ENCODE measurements at places on chromosomes 2 and 18.

DNA sequence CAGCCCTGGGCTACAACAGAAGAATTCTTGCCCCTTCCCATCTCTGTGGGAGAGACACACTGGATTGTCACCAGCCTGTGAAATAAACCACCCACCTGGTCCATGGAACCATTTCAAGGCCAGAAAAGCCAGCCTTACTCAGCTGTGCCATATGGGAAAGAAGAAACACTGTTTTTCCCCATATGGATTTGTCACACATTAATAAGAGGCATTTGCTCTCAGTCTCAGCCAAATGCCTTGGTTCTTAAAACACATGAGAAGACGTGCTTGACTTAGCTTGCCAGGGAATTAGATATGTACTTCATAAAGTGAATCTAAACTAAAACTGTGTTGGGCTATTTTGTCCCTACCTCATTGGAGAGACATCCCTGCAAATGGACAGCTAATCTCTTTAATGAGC lies 308.6 kb upstream of the TNP1 start:
- DNase-seq, result no peak

DNA sequence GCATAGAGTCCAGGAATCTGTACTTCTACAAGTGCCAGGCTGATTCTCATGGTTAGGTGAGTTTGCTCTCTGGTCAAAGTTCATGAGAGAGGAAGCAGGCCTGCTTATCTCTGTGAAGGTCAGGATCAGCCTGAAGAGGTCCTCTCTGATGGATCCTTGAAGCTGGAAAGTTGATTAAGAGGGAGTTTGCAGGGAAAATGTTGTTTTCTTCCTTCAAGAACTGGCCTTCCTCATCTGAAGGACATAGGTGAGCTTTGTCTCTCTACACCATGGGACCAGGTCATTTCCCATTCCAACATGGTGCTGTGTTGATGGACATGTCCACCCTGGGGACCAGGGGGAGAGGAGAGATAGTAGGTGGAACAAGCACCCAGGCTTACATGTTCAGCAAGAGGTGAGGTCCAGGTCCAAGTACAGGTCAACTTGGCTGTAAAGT lies 14.9 kb downstream of the CCL20 start:
- no peak for DNase-seq

- DNase-seq, result no peak
Measured at GRCh38 chr2:8693157-8693821, 11.4 kb downstream of the ID2 start.

GRCh38 chr2:3212984-3213383 lies 164.6 kb downstream of the EIPR1 start:
- no peak for DNase-seq

GRCh38 chr18:44821924-44822323 lies 141.2 kb downstream of the SETBP1 start:
- no peak for DNase-seq

DNA sequence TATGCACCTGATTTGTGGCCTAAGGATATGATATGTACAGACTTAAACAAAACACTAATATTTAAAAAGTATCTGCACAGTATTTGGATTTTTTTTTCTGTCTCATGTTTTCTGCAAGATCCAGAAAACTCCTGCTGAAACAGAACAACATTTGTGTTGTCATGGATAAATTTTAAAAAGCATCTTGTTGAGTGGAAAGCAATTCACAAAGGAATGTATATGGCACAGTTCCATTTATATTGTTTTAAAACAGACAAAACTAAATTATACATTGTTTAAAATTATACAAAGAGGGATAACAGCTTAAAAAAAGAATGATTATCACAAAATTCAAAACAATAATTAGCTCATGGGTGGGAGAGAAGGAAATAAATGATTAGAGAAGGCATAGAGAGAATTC lies 193.5 kb downstream of the PPP1R1C start:
- no peak for DNase-seq

DNA sequence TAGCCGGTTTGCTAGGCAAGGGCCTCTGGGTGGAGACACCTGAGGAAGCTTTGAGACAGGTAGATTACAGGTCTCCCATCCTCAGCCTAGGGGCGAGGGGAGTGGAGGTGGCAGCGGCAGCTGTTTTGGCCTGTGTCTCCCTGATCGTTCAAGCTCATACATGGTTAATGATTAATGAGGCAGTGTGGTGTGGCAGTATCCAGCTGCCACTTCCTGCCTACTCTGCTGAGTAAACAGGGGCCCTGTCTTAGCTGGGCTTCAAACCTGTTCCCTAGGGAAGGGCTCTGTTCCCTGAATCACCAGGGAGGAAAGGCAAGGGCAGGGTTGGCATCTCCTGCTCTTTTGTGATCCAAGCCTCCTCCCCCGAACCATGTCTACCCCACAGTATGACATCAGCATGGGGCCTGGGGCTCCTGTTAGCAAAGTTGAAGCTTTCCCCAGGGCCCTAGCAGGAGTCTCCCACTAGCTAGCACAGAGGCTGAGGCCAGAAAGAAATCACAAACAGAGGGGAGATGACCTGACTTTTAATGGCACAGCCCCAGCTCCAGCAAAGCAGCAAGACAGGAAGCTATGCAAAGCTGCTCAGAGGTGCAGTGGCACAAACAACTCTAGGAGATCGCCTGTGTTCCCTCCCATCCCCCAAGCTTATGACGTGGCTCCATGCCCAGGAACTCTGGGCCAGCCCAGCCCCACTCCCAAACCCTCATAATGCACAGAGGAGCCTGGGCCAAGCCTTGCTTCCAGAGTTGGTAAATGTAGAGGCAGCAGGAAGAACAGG lies 3.7 kb upstream of the TUBA4B start:
- DNase-seq, result no peak

- DNase-seq, result no peak
Measured at GRCh38 chr2:85702800-85703199, 8.6 kb downstream of the GNLY start.

- no peak for DNase-seq
Measured at GRCh38 chr2:86337244-86337835, at the start of gene REEP1. Gene REEP1, minus strand, starts transcription at chr2:86337626. Its CDS starts 116 bp downstream, at chr2:86337510.

GRCh38 chr18:35672897-35673296 lies 91.4 kb downstream of the GALNT1 start:
- DNase-seq, result no peak

- DNase-seq, result no peak
Measured at GRCh38 chr2:158586491-158586890, 129.7 kb downstream of the PKP4 start.

DNA sequence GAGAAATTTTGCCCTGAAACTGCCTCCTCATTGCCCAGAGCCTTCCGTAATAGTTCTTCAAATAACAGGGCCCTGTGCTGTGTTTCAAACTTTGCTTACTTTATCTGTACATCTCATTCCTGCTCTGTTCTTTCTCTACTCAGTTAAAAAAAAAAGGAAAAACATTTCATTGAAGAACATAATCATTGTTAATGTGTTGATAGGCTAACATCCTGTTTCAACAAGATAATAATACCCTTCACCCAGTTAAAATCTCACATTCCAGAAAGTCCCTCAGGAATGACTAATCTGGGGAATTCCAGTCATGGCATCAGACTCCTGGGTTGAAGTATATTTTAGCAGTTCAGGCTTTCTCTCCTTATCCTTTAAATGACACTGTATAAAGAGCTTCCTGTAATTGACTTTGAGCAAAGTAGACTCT lies 45.6 kb upstream of the ITGAV start:
- no peak for DNase-seq

DNA sequence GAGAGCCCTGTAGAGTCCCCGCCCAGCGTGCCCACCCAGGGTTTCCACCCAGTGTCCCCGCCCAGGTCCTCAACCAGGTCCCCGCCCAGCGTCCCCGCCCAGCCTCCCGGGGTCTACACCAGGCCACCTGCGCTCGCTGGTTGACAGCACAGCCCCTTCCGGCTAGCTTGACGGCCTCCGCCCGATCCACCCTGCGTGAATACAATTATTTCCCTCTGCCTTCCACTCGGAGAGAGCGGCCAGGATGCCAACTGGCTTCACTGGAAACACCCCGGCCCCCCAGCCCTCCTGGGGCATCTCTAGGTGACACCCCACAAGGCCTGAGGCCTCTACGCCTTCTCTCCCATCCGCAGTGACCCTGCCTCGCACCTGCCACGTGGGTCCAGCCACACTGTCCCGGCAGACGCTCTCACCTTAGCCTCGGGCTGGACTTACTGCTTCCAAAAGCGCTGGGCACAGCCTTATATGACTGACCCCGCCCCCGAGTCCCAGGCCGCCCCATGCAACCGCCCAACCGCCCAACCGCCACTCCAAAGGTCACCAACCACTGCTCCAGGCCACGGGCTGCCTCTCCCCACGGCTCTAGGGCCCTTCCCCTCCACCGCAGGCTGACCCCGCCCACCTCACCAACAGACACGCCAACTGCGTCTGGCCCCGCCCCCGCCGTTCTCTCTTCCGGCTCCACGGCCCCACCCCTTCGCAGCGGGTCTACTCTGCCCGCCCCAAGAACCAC lies 188.1 kb downstream of the LAMA1 start:
- no peak for DNase-seq

- DNase-seq, result no peak
Measured at GRCh38 chr2:108909275-108909823, 79.7 kb downstream of the EDAR start.

- no peak for DNase-seq
Measured at GRCh38 chr2:147108548-147108947, 736.3 kb upstream of the ACVR2A start.

DNA sequence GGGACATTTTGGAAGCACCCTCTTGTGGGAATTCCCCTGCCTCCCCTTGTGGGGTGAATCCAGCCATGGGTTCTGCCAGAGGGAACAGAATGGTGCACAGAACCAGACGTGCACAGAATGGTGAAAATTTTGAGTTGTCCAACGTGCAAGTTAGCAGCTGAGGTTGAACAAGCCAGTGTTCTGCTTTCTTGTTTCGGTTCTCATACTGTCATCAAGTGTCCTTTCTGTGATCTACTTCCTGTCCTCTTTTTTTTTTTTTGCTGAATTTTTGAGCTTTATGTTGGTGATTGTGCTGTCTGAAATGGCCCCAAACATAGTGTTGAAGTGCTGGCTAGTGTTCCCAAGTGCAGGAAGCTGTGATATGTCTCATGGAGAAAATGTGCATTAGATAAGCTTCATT lies 21.5 kb upstream of the REEP1 start:
- DNase-seq, result no peak

DNA sequence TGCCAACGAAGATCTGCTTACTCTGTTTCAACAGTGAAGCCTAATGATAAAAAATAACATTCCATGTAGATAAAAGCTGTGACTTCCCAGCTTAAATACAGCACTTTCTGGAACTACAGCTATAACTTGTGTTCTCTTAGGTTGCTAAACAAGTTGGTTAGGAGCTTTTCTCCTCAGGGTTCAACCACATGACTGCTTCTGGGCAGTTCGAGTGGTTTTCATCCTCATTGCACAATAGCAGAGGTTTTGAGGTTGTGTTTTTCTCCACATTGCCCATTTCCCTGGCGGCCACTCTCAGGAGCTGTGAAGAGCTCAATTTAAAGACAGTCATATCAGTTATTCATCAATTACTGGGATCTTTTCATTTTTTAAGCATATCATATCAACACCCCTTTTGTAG lies 102.2 kb upstream of the CYP1B1 start:
- no peak for DNase-seq

DNA sequence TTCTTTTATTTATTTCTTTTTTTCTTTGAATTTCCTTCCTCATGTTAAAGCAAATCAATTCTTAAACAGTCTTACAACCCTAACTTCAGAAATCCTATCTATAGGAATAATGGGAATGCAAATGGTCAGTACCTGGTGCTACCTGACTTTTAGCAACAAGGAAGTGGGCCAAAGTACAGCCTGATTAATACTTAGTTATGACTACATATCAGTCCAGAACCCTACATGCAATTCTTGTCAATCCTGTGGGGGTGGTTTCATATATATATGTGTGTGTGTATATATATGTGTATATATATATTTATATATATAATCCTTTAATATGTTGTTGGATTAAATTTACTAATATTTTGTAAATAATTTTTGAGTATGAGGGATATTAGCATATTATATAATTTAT lies 14.8 kb upstream of the TRAPPC8 start:
- DNase-seq, result no peak

DNA sequence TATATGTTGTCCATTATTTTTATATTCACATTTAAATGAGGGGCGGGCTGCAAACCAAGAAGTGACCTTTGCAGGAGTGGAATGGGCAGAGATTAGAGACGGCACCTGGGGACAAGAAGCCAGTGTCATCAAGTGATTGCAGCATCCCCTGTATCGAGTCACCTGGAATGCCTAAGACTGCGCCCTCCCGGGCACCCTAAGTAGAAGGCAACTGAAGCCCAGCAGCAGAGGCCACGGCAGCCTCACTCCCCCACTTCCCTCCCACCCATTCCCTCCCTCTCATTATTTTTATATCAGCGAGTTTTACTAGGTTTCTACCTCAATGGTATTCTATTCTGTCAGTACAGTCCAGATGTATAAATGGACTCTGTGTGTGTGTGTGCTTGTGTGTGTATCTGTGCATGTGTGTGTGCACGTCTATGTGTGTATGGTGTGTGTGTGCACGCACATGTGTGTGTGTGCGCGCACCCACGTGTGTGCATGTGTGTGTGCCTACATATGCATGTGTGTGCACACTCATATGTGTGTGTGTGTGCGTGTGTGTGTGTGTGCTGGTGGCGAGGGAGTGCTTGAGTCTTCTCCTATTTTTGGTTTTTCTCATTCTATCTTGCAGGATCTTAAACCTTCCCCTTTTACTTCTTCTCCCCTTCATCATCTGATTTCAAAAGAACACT lies 106.8 kb upstream of the SLC66A3 start:
- DNase-seq, result no peak

GRCh38 chr2:72996117-72996502 lies 75.4 kb downstream of the SFXN5 start:
- no peak for DNase-seq

GRCh38 chr2:205696331-205696926 lies 14.1 kb downstream of the NRP2 start:
- DNase-seq, result no peak

DNA sequence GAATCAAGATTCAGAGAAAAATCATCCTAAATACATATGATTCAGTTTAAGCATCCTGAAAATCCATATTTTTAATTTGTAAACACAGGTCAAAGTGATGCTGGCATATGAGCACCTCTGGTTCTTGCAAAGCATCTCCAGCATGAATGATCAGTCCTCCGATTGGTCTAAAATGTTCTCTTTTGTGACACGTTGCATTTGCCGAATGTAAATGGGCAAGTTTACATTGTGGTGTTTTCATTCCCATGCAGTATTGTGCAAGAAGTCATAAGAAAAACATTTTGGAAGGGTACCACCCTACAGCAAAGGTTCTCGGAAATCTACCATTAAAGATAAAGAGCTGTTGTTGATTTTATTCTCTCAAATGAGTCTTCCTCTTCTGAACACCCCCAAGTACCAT lies 108.0 kb upstream of the UNC80 start:
- no peak for DNase-seq

GRCh38 chr2:113361051-113361450 lies 76.4 kb upstream of the ZNG1B start:
- DNase-seq, result no peak

DNA sequence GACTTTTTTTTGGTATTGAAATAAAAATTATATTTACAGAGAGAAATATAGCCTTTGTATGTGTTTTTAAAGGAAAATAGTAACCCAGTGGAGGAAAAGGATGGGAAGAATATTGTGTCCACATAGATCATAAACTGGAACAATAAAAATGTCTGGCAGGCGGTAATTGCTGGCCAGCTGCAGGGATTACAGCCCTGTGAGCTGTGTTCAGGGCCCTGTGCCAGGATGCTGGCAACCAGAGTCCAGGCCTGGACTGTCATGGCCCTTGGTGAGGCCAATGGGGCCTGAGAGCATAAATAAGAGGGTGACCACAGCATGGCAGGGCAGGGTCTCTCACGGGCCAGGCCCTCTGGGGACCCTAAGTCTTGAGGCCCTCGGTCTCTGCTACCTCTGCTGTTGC lies 171.2 kb downstream of the ACOXL start:
- no peak for DNase-seq
